ENCODE measurements at places on chromosomes 7 and 10.

- DNase-seq, result no peak
Measured at GRCh38 chr7:132106491-132106890, 469.8 kb downstream of the PLXNA4 start.

DNA sequence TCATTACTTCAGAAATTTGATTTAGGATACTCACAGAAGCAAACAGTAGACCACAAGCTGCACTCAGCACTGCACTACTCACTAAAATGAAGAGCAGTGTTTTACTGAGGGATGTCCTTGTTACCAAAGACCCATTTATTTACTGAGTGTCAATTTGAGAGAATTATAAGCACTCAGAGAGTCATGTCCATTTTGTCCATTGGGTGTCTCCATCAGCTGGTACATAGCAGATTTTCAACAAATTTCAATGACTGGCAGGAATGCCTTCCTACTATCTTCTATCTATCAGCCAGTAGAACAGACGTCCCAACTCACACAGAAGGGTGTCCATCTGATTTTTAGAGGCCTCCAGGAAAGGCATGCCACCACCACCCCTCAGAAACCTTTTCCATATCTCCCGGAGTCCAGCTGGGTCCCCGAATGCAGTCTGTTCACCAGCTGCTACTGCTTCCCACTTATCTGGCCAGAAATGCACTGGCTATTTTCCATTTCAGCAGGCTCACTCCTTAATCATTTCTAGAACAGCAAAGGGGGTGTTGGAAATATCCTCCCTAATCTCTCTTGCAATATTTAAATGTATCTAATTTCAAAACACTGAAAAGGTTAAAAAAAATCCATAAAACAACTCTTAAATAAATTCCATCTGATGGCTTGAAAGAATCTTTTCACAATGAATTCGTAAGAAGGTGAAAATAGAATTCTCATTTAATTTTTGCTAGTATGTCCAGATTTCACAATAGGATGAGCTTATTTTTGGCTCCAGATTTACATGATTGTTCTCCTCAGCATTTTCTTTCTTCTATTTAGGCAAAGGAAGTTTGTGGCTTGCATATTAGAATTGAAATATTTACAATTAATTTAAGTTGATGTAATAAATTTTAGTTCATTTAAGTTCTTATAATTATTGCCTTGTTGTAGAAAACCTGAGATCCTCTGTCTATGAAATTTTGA is 1164.0 kb upstream of the CELF2 start:
- no peak for DNase-seq

- no peak for DNase-seq
Measured at GRCh38 chr7:95342642-95343307, 18.4 kb upstream of the PON1 start.

DNA sequence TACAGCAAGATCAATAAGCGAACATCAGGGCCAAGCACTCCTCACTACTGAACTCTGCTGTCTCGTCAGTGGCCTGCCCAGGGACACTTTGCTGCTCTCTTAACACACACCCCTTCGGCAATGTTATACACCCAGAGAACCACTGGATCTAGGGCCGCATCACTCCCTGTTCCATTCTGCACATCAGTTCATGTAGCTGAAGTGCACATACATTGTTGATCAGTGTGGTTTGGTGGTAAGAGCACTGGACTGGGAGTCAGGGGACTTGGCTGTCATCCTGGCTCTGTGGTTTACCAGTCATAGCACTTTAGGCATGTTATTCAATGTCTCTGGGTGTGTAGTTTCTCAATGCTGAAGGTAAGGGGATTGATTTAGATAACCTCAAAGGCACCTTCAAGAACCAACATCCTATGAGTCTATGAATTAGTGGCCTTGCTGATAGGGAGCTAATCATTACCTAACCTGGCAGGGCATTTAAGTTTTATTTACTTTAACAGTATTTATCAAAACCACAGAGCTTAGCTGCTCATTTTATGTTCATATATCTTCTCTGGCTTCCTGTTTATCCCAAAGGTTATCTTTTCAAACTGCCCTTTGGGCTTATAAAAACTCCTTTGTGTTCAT is 24.8 kb downstream of the DUSP5 start:
- DNase-seq, result no peak

DNA sequence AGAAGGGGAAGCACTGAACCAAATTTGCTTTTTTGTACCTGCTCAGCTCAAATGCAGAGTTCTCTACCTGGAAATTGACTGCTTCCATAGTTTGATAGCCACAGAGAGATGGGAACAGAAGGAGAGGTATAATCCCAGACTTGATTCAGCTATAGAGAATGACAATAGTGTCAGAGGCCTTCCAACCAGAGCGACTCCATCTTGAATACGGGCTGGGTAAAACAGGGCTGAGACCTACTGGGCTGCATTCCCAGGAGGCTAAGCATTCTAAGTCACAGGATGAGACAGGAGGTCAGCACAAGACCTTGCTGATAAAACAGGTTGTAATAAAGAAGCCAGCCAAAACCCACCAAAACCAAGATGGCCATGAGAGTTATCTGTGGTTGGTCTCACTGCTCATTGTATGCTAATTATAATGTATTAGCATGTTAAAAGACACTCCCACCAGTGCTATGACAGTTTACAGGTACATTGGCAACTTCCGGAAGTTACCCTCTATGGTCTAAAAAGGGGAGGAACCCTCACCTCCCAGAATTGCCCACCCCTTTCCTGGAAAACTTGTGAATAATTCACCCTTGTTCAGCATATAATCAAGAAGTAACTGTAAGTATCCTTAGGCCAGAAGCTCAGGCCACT is 42.7 kb upstream of the ATRNL1 start:
- DNase-seq, result no peak

GRCh38 chr10:22363305-22363704 is 18.0 kb downstream of the SPAG6 start:
- DNase-seq, result no peak

- DNase-seq, result no peak
Measured at GRCh38 chr7:99309111-99309510, 16.6 kb upstream of the ARPC1A start.

DNA sequence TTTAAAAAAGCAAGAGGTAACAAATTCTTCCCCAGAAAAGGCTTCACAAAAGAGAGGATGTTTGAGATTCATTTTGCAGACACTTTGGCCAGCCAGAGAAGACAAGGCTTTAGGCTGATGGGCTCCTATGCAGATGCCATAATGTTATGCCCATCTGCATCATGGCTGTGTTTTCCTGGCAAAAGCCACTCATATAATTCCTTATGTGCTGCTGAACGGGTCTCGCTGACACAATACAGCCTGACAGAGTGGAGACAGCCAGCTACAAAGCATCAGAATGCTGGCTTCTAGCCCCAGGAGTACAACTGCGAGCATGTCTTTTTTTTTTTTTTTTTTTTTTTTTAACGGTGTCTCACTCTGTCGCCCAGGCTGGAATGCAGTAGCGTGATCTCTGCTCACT is 1157.4 kb upstream of the AUTS2 start:
- no peak for DNase-seq

DNA sequence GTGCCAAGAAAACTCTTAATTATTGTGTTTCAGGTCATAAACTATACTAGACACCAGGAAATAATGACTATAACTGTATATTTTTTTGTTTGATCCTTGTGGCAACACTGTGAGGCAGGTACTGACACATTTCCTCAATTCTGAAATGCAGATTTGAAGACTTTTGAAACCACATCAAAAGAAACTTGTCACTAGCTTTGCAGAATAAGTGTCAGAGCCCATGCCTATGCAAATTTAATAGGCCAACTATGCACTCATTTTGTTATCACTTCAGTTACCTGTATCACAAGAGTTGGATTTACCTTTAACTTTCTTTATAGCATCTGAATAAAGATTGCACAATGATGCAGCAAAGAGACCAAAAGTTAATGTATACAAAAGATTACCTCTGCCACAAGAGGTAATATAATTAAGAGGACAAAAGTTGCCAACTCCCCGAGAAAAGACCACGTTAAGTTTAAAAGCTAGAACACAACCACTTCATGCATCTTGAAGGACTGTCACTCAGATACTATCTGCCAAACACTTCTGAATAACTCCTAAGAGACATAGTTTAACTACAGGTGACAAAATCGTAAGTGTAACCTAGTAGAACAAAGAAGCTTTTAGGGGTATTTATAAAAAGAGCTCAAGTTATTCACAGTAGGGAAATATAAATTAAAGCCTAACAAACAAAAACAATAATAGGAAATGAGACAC is 80.5 kb downstream of the ELAPOR2 start:
- DNase-seq, result no peak

GRCh38 chr10:83184641-83185040 is 954.7 kb upstream of the GHITM start:
- no peak for DNase-seq

DNA sequence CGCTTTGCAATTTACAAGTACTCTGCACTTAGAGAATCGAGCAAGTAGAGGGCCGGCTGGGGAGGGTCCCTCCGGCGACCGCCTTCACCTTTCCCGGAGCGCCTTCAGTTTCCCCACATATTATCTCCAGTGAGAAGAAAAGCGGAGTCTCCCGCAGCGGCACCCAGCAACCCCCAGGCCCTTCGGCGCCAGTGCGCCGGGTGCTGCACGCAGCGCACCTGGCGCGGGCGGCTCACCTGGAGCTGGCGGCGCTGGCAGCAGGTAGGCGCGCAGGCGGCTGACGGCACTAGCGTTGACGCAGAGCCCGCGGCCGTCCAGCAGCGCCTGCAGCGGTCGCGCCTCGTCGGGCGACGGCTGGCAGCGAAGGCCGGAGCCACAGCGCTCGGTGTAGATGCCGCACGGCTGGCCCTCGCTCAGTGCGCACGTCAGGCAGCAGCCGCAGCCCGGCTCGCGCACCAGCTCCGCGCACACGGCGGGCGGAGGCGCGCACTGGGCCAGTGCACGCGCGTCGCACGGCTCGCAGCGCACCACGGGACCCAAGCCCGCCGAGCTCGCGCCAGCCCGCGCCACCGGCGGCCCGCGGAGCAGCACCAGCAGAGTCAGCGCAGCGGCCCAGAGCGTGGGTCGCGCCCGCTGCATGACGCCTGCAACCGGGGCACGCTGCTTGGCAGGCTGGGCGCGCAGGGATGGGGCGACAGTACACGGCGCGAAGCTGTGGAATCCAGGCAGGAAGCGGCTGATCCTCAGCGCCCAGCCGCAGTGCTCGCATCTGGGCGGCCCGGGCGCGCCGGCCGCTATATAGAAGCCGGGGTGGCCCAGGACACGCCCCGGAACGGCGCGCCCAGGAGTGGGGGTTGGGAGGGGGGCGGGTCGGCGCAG is at the start of gene IGFBP3:
Gene IGFBP3, minus strand, starts transcription at position 771 of the 879 bp plus-strand sequence. Its CDS starts 132 bp downstream, at position 639.
- DNase-seq, result no peak

DNA sequence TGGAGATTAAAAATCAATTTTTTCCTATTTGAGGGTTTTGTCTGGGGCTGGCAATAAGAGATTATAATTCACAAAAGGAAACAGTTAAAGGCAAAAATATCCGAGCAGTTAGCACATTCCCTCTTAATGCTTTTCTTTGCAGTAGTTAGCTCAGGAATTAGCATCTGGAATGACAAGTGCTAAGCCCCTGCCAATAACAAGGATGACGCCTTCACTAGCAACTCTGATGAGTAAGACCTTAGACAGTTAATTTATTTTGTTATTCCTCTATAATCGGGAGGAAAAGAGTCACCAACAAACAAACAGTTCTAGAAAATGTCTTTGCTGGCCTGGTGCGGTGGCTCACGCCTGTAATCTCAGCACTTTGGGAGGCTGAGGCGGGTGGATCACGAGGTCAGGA is 151.3 kb downstream of the TRIL start:
- no peak for DNase-seq

DNA sequence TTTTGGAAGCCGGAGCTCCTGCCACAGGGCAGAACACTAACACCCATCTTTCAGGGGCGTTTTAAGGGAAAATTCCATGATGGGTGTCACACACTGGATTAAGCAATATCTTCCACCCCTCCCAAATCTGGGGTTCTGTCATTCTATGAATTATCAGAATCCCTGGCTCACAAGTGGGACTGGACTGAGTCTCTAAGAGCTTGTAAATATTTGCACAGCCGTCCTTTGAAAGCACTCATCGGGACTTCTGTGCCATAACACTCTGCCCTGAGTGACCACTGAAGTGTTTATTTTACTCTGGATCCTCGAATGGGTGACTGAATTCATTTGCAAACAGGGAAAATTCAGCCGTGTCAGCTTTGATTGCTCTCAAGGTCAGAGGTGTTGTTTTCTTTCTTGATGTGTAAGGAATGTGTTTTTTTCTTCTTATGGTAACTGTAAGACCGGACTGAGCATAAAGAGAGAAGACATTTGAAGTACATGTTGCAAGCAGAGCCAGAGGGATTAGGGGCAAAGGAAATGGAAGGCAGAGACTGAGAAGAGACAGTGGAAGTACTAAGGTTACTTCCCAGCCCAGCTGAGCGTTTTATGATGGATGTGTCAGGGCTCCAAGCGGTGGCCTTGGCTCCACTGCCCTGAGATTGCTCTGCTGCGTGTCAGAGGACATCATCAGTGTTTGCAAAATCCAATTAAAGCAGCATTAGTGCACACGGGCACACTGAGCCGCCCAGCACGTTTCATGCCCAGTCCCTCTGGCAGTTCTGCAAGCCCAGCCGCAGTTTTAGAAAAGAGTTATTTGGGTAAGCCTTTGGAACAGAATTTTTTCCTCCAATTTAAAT is 17.7 kb upstream of the GTPBP4 start:
- DNase-seq, result no peak

GRCh38 chr7:30470163-30470770 is 8.3 kb downstream of the NOD1 start:
- no peak for DNase-seq

GRCh38 chr7:158745057-158745715 is 40.6 kb upstream of the NCAPG2 start:
- DNase-seq, result no peak

DNA sequence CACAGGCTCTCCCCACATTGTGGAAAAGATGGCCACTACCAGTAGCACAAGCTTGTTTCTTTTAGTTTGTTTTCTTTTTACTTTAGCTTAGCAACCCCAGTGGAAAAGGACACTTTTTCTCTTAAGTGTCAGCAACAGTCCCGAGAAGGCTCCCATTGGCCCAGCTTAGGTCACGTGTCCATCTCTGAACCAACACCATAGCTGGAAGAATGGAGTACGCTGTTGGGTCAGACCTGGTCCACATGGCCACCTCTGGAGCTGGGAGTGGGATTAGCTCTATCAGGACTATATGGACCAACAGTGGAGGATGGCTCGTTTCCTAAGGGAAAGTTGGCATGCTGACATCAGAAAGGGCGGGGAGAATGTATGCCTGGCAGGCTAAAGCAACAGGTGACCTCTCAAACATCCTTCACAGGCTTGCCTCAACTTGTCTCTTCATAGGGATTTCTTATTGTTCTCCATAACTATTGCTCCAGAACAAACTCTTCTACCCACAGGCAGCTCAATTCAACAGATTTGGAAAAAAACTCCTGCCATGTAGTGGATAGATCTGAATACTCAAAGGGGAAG is 27.6 kb upstream of the NEUROG3 start:
- DNase-seq, result no peak

- DNase-seq, result peak; percentile 42
Measured at GRCh38 chr7:123154231-123154860, 45.4 kb downstream of the SLC13A1 start.

Data from stimulated activated CD4-positive, alpha-beta T cell treated with anti-CD3 and anti-CD28 coated beads, Interleukin-2, amount 100 ng/mL, for 48 hours (primary cell).